ENCODE measurements at places on chromosomes 3 and 15. TPM values are rescaled to one million over a fixed set of nuclear protein-coding genes. Genes with fewer than 3 reads are reported as not detected.

DNA sequence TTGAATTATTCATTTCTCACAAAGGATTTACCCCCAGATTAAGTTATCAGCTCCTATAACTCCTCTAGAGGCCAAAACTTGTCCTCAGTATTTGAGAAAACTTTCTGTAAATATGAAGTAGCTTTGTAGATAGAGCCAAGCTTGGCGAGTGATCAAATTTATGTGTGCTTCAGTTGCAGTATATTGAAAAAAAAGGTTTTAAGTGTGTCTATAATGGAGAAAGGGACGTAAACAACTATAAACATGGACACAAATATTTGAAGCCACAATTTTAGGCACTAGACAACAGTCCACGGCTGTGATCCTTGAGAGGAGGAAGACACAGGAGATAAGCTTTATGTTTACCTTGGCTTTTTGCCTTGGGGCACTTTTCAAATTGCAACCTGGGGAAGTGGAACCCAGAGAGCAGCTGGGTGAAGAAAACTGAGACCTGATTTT lies 118.7 kb downstream of the THRB start:
- no peak for DNase-seq

GRCh38 chr3:99755831-99756230 lies 61.8 kb upstream of the CMSS1 start:
- no peak for DNase-seq

GOLGA8H gene
- not detected for total RNA-seq

GRCh38 chr3:65830948-65831732 lies 207.6 kb downstream of the MAGI1 start:
- DNase-seq = no peak

GRCh38 chr15:68341760-68342725 lies 64.5 kb downstream of the FEM1B start:
- DNase-seq = no peak

DNA sequence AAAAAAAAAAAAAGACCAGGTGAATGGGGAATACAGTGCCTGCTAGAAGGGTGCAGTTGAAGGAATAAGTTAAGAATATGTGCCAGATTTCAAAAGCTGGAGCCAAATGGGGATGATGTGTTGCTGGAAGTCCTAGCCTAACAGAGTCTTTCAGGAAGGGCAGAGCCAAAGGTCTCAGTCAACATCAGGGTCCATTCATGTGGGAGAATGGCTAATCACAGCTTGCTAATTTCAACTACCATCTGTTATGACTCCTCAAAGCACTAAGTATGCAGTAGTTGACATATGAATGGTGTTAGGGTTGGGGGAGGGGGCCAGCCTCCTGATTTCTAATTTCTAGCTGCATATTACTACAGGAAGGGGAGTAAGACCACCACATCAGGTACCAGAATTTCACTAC lies 4.4 kb downstream of the ZBTB38 start:
- no peak for DNase-seq

DNA sequence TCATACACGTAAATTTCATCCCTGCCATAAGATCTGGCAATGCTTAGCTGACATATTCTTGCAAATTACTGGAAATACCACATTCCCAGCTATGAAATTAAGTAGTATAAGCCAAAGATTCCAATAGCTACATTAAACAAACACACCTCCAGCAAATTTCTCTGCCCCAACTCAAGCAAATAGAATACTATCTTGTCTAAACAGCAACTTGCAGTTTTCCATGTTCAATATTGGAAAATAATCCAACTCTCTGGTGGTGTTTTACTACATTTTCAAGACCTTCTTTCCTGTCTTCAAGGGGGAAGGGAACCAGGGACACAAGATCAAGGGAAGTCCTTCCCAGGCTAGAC lies 268.7 kb downstream of the TBL1XR1 start:
- no peak for DNase-seq

DNA sequence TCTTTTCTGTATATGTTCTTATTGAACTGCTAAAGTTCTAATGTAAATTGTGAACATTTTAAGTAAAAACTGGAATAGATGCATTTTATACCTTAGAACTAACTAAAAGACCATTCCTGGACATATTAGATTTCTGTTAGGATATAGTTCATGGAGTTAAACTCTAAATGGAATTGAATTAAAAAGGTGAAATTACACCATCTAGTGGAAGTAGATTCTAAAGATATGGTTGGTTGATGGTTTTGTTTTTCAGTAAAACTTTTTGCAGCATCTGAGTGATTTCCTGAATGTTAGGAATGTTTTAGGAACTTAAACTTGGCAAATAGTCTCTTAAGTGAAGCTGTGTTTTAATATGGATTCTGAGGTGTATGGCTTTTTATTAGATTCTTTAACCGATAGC lies 96.8 kb downstream of the SLMAP start:
- DNase-seq = no peak
